ENCODE measurements at places on chromosomes 7 and 10.

GRCh38 chr7:83648464-83649241 is at the start of gene SEMA3E:
TSS of gene SEMA3E (minus strand) at chr7:83649139.
- no peaks in the 10 kb centered on the region for H3K27me3 ChIP-seq
- H3K36me3 ChIP-seq = no peaks in the 10 kb centered on the region
- H3K4me3 ChIP-seq = peak within 1 kb of the TSS; percentile 56
- peak; percentile 70 for DNase-seq

- no peaks in the 10 kb centered on the region for H3K36me3 ChIP-seq
- H3K4me1 ChIP-seq = peaks cover under 1% of the 10 kb centered on the region
- no peaks in the 10 kb centered on the region for H3K27me3 ChIP-seq
- DNase-seq = no peak
- no peak overlapping the region for H3K27ac ChIP-seq
Measured at GRCh38 chr7:71697400-71697799, 565.5 kb downstream of the GALNT17 start.

DNA sequence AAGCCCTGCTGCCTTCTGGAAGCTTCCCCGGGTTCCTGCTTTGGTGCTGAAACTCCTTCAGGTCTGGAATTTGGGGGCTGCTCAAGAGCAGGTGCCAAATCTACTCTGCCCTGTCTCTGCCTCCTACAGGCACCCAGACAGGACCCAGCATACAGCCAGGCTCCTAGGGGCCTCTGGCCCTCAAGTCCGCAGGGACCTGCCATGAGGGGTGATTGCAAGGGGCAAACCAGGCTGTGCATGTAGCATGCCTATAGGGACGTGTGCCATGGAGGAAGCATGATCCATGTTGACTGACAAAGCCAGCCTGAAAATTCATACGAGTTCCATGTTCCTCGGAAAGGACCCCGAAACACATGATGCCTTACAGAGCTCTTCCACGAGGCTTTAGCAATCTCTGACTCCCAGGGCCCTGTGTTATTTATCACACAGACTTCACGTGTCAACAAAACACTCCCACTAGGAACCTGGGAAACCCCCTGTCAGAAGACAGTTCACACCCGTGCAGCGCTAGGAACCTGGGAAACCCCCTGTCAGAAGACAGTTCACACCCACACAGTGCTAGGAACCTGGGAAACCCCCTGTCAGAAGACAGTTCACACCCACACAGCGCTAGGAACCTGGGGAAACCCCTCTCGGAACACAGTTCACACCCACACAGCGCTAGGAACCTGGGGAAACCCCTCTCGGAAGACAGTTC is 75.3 kb upstream of the DNAAF5 start:
- H3K27ac ChIP-seq = no peak overlapping the region
- no peak for DNase-seq
- no peaks in the 10 kb centered on the region for H3K27me3 ChIP-seq

DNA sequence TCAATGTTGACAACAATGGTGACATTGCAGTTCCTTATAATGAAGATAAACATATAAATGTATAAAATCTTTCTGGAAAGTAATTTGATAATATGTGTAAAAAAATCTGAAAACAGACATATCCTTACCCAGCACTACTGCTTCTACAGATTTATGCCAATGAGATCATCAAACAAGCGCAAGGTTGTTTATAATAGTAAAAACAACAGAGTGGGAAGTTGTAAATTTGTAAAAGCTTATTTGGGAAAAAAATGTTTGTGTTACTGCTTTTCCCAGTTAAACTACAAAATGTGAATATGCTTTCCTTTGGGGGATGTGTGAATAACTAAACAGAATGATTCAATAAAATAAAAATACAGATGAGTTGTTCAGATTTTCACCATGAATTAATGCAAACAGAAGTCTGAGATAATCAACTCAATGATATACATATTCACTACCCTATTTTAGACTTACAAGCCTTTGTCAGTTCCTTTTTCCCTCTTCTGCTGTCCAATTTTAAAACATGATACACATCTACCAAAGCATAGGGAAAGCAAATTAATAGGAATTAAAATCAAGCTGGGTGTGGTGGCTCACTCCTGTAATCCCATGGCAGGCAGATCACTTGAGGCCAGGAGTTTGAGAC is 82.1 kb downstream of the USP6NL start:
- no peak overlapping the region for H3K27ac ChIP-seq
- DNase-seq = no peak
- no peaks in the 10 kb centered on the region for H3K27me3 ChIP-seq
- peaks cover 26% of the 10 kb centered on the region for H3K4me1 ChIP-seq
- H3K4me3 ChIP-seq = no peak overlapping the region

- H3K4me3 ChIP-seq = no peak overlapping the region
- H3K4me1 ChIP-seq = no peaks in the 10 kb centered on the region
- no peaks in the 10 kb centered on the region for H3K36me3 ChIP-seq
- DNase-seq = no peak
- no peaks in the 10 kb centered on the region for H3K27me3 ChIP-seq
Measured at GRCh38 chr10:76675561-76675950, 962.1 kb downstream of the KCNMA1 start.

DNA sequence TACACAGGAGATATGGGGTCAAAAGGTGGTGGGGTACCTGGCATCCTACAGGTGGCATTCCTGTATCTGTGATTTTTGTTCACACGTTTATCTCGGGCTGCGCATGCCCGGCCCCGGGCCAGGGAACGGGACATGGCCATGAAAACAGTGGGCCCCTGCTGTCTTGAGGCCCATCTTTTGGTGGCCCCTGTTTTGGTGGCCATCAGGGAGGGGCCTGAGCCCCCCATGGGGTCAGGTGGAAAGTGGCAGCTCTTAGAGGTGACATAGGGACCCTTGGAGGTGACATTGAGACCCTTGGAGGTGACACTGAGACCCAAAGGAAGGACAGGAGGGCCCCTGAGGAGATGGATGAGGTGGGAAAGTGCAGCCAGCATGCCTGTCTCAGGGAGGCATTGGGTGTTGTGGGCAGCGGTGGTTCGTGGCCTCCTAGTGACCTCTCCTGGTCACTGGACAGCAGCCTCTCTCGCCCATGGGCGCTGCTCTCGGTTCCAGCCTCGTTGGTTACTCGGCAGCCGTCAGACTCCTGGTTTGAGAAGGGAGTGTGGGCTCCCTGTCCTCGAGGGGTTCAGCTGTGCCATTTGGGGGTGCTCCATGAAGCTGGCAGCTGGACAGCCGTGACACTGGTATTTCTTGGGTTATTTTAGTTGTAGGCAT is 39.9 kb downstream of the INPP5A start:
- no peak overlapping the region for H3K27ac ChIP-seq
- no peaks in the 10 kb centered on the region for H3K27me3 ChIP-seq
- peak; percentile 48 for DNase-seq
- H3K4me1 ChIP-seq = peaks cover 15% of the 10 kb centered on the region

- no peak for DNase-seq
- no peaks in the 10 kb centered on the region for H3K27me3 ChIP-seq
- no peaks in the 10 kb centered on the region for H3K36me3 ChIP-seq
- H3K4me1 ChIP-seq = peaks cover 11% of the 10 kb centered on the region
- H3K4me3 ChIP-seq = no peak overlapping the region
Measured at GRCh38 chr10:33655921-33656320, 321.5 kb upstream of the NRP1 start.

GRCh38 chr10:69846293-69846921 is 44.7 kb downstream of the COL13A1 start:
- H3K27me3 ChIP-seq = no peaks in the 10 kb centered on the region
- H3K4me3 ChIP-seq = no peak overlapping the region
- no peak overlapping the region for H3K27ac ChIP-seq
- H3K36me3 ChIP-seq = no peaks in the 10 kb centered on the region
- peaks cover 55% of the 10 kb centered on the region for H3K4me1 ChIP-seq

- DNase-seq = peak; percentile 73
- H3K4me3 ChIP-seq = no peak overlapping the region
- no peaks in the 10 kb centered on the region for H3K4me1 ChIP-seq
- no peaks in the 10 kb centered on the region for H3K27me3 ChIP-seq
- H3K27ac ChIP-seq = no peak overlapping the region
Measured at GRCh38 chr10:99172128-99172738, 63.4 kb downstream of the HPSE2 start.

DNA sequence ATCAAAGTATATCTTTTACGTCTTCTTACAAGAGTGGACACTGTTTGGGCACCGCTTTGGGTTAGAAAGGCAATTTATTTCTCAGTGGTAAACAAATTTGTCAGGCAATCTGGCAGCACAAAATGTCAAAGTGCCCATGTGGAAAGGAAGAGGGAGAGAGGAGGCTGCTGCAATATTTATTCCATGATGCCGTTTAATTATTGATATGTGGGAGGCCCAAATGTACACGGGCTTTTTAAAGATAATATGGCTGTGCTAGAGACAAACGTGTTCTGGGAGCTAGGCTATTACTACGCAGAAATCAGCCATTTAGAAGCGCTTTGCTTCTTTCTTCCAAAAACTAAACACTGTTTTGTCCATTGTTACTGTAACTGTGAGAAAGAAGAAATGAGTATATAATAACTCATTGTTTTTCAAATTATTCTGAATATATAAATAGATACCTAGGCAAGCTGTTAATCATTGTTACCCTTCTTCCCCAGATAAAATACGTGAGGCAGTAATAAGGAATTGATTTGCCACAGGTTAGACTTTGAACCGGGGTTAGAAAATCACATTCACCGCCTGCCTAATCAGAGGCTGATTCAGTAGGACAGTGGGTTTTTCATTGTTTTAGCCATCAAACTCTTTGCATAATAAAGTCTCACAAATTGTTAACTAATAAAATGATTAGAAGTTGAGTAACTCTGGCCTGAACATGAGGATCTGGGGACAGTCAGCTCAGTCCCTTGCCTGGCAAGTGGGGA is 116.5 kb upstream of the FRMD4A start:
- no peak overlapping the region for H3K27ac ChIP-seq
- H3K27me3 ChIP-seq = no peaks in the 10 kb centered on the region
- no peak for DNase-seq
- no peaks in the 10 kb centered on the region for H3K36me3 ChIP-seq
- peaks cover 3% of the 10 kb centered on the region for H3K4me1 ChIP-seq

- peaks cover 98% of the 10 kb centered on the region for H3K27me3 ChIP-seq
- no peak overlapping the region for H3K4me3 ChIP-seq
- H3K36me3 ChIP-seq = no peaks in the 10 kb centered on the region
- H3K27ac ChIP-seq = no peak overlapping the region
- DNase-seq = peak; percentile 70
Measured at GRCh38 chr10:101080933-101081931, 19.4 kb downstream of the KAZALD1 start.

GRCh38 chr10:58780476-58780875 is 267.8 kb downstream of the BICC1 start:
- H3K4me3 ChIP-seq = no peak overlapping the region
- peaks cover 1% of the 10 kb centered on the region for H3K4me1 ChIP-seq
- no peaks in the 10 kb centered on the region for H3K27me3 ChIP-seq
- H3K36me3 ChIP-seq = no peaks in the 10 kb centered on the region
- no peak overlapping the region for H3K27ac ChIP-seq

- no peaks in the 10 kb centered on the region for H3K4me1 ChIP-seq
- no peaks in the 10 kb centered on the region for H3K27me3 ChIP-seq
- no peaks in the 10 kb centered on the region for H3K36me3 ChIP-seq
- no peak overlapping the region for H3K27ac ChIP-seq
Measured at GRCh38 chr7:37732888-37733287, 49.3 kb downstream of the GPR141 start.

- H3K27ac ChIP-seq = no peak overlapping the region
- peaks cover 4% of the 10 kb centered on the region for H3K4me1 ChIP-seq
- DNase-seq = no peak
- H3K4me3 ChIP-seq = no peak overlapping the region
Measured at GRCh38 chr7:27188386-27189294, 3.6 kb upstream of the HOXA11 start.

- no peak overlapping the region for H3K4me3 ChIP-seq
- DNase-seq = no peak
- no peaks in the 10 kb centered on the region for H3K36me3 ChIP-seq
- no peaks in the 10 kb centered on the region for H3K27me3 ChIP-seq
Measured at GRCh38 chr10:113094114-113094486, 144.1 kb downstream of the TCF7L2 start.

- peaks cover 9% of the 10 kb centered on the region for H3K4me1 ChIP-seq
- H3K36me3 ChIP-seq = no peaks in the 10 kb centered on the region
- H3K27me3 ChIP-seq = no peaks in the 10 kb centered on the region
- DNase-seq = peak; percentile 21
- H3K4me3 ChIP-seq = no peak overlapping the region
- peak overlapping the region; percentile 60 for H3K27ac ChIP-seq
Measured at GRCh38 chr7:33685981-33686683, 219.2 kb upstream of the BMPER start.

GRCh38 chr10:116800286-116800929 is 48.9 kb upstream of the ENO4 start:
- no peaks in the 10 kb centered on the region for H3K36me3 ChIP-seq
- no peak overlapping the region for H3K27ac ChIP-seq
- no peak for DNase-seq
- peaks cover 79% of the 10 kb centered on the region for H3K27me3 ChIP-seq
- H3K4me1 ChIP-seq = peaks cover 11% of the 10 kb centered on the region
- H3K4me3 ChIP-seq = no peak overlapping the region

- no peak overlapping the region for H3K4me3 ChIP-seq
- H3K27me3 ChIP-seq = peaks cover 9% of the 10 kb centered on the region
- no peaks in the 10 kb centered on the region for H3K36me3 ChIP-seq
- DNase-seq = no peak
- H3K27ac ChIP-seq = no peak overlapping the region
Measured at GRCh38 chr10:123011987-123012386, 3.2 kb downstream of the ACADSB start.

- H3K27ac ChIP-seq = no peak overlapping the region
- H3K4me1 ChIP-seq = no peaks in the 10 kb centered on the region
- no peak overlapping the region for H3K4me3 ChIP-seq
- H3K36me3 ChIP-seq = no peaks in the 10 kb centered on the region
- H3K27me3 ChIP-seq = peaks cover 17% of the 10 kb centered on the region
- DNase-seq = no peak
Measured at GRCh38 chr10:93865794-93866425, 27.9 kb upstream of the SLC35G1 start.

DNA sequence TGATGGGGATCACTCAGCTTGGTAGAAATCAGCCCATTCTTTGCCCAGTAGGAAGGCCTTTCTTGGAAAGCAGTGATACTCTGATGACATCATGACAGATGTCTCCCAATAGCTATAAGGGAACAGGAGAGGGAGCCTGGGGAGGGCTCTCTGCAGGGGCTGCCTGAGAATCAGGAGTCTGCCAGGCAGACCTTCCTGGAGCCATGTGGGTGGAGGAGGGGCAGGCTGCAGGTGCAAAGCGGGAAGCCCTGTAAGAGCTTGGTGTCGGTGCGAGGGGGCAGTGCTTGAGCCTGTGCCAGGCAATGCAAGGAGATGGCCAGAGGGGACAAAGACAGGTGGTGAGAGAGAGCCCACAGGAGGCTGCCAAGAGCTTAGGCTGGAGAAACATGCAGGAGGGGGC is 5.0 kb upstream of the TNS3 start:
- no peak for DNase-seq
- no peaks in the 10 kb centered on the region for H3K36me3 ChIP-seq
- peaks cover 20% of the 10 kb centered on the region for H3K27me3 ChIP-seq
- H3K27ac ChIP-seq = no peak overlapping the region
- no peak overlapping the region for H3K4me3 ChIP-seq

GRCh38 chr7:30276203-30276900 is 8.0 kb upstream of the ZNRF2 start:
- no peaks in the 10 kb centered on the region for H3K27me3 ChIP-seq
- peak; percentile 76 for DNase-seq
- H3K36me3 ChIP-seq = no peaks in the 10 kb centered on the region
